Cardiac septum (tissue), 1 donor: ENCODE measurements at places on chromosomes 5 and 9. TPM values are rescaled to one million over a fixed set of nuclear protein-coding genes. Genes with fewer than 3 reads are reported as not detected.

GRCh38 chr5:173618927-173619519, 2.6 kb upstream of the BOD1 start:
- no peak for DNase-seq

ELOVL7 gene
- total RNA-seq: 0.97 TPM

FAM114A2 gene
- 37.6 TPM for total RNA-seq

IL3 gene
- not detected for total RNA-seq
